Sigmoid colon (tissue), 7 donors: ENCODE measurements at places on chromosomes 1 and 21. TPM values are rescaled to one million over a fixed set of nuclear protein-coding genes. Genes with fewer than 3 reads are reported as not detected.

The LCE1A gene
- total RNA-seq, result not detected

The TACSTD2 gene
- 0.55 TPM for total RNA-seq

The FMO1 gene
- 0.28 TPM for total RNA-seq

- no peak for DNase-seq
These were observed 70.1 kb downstream of the MRPL39 start for GRCh38 chr21:25537174-25537573.

DNA sequence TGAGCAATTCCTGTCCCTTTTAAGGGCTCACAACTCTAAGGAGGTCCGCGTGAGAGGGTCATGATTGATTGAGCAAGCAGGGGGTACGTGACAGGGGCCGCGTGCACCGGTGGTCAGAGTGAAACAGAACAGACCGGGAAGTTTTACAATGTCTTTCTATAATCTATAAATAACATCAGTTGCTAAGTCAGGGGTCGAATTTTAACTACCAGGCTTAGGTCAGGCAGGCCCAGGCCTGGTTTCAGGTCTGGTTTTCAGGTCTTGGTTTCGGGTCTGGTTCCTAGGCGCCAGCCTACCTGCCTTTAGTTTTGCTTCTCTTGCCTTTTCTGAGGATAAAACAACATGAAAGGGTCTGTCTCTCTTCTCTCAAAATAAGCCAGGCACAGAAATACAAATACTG is 476.0 kb upstream of the CAMK1G start:
- DNase-seq, result no peak

- no peak for DNase-seq
These were observed 75.5 kb downstream of the SIPA1L2 start for GRCh38 chr1:232554409-232554808.

DNA sequence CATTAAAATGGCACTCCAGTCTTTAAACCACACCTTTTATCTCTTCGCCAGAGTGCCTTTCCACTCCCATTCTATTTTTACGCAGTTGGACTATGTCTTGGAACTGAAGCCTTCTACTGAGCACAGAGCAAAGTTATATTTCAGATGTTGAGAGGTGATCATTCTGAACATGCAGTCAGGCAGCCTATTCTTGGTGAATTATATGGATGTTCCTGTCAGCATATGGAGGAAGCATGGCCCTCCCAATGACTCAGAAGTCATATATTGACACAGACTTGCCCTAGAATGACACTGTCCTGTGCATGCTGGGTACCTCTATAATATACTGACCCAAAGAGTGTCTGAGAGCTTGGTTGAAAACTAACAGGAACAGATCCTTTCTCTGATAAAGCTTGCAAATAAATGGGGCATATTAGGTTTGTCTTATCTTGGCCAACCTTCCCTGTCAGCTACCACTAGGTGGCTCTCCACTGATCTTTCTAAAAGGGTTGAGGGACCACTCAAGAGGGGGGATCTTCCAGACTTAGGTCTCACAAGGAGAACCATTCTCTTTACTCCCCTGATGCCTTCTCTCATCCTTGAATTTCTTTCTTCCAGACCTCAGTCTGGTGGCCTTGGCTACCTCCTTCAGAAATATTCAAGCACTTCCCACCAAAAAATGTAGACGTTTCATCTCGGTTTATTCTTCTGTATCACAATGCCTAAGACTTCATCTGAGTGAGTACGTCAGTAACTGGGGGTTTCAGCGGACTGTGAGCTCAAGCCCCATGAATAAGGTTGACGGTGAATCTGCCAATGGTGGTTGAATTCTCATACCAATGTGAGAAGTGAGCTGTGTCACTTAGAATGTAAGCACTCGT is 11.8 kb upstream of the ALG14 start:
- no peak for DNase-seq

- DNase-seq, result no peak
These were observed 165.1 kb upstream of the SNX7 start for GRCh38 chr1:98496256-98496995.

DNA sequence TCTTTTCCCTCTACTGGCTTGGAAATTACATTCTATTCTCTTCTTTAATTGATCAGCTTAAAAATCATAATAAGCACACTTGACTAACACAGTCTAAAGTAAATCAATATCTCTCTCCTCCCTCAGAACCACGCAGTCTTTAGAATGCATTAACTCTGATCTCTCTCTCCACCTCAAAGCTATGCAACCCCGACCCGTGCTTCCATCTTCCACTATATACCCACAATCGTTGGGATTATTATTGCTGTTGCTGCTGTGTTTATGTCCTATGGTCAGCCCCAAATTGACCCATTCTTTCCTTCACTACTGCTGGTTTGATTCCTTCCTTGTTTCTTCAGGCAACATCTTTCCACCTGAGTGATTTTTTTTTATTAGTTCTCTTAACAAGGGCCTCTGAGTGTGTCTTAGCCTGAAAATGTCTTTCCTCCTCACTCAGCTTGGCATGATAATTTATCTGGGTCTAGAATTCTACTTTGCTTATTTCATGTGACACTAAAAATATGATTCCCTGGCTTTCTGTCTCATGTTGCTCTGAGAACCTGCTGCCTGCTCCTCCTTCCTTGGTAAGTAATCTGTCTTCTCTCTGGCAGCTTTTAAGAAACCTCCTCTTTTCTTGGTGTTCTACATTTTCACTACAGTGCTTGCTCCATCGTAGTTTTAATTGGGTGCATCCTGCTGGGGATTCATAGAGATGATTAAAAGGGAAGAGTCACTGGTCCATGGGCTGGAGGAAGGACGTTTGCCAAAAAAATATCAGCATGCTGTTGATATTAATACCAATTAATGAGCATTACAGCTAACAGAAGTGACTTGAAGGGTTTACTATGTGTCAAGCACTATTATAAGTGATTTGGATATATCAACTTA is 472.2 kb downstream of the MATN1 start:
- no peak for DNase-seq

DNA sequence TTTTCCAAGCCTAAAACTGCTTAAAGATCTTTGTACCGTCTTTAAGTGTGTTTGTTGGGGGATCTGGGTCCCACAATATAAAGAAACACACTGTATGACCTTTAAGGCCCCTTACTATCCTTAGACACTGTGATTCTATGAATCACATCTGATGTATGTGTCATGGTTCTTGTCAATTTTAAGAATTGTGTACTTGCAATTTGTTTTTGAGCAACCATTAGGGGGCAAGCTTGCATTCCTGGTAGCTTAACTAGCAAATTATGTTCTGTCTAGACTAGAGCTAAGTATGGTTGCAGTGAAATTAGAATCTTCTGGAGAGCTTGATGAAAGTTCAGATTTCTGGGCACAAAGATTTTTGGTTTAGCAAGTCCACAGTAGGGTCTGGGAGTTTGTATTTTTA is 219.5 kb downstream of the TPR start:
- no peak for DNase-seq

DNA sequence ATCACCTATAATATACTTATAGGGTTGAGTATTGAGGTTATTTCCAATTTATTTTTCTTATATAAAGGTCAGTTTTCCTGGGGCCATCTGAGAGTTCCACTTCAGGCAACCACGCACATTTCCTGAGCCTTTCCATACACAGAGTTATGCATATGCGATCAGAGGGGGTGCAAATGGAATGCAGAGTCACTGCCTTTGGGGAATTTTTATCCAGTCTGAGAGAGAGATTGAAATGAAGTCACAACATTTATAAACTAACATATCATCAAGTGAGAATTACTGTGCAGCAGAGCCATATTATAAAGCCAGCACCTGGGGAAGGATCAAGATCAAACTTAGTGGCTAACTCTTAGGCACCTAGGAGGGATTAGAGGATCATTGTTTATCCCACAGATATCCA is 299.9 kb upstream of the PLXNA2 start:
- no peak for DNase-seq

The MMP23B gene
- total RNA-seq, result 26.5 TPM

- no peak for DNase-seq
These were observed 20.6 kb upstream of the PLEKHA6 start for GRCh38 chr1:204380293-204380831.

DNA sequence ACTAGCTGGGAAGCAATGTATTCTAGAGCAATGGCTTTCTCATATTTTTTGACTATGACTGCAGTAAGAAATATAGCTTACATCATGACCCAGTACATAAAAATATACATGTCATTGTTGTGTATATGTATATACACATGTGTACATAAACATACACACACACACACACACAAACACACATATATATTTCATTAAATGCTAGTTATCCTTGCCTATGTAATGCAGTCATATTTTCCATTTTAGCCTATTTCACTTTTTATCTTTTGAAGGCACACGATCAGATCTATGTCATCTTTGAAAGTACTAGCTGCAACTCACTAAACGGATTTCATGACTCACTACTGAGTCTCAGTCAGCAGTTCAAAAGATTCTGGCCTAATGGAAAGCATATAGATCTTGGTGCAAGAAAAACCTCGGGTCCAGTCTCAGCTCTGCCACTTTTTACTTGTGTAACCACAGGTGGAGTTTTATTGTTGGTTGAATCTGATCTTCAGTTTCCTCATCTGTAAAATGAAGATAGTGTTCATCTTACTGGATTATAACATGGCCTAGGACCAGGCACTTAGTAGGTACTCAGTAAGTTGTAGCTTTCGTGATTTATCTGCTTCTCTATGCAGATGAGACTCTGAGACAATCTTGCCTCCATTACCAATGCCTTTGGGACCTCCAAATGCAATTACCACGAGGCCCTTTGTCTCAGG is 325.6 kb downstream of the RRAGC start:
- DNase-seq, result no peak

- peak; percentile 32 for DNase-seq
These were observed 37.6 kb upstream of the LDLRAP1 start for GRCh38 chr1:25505656-25506385.

DNA sequence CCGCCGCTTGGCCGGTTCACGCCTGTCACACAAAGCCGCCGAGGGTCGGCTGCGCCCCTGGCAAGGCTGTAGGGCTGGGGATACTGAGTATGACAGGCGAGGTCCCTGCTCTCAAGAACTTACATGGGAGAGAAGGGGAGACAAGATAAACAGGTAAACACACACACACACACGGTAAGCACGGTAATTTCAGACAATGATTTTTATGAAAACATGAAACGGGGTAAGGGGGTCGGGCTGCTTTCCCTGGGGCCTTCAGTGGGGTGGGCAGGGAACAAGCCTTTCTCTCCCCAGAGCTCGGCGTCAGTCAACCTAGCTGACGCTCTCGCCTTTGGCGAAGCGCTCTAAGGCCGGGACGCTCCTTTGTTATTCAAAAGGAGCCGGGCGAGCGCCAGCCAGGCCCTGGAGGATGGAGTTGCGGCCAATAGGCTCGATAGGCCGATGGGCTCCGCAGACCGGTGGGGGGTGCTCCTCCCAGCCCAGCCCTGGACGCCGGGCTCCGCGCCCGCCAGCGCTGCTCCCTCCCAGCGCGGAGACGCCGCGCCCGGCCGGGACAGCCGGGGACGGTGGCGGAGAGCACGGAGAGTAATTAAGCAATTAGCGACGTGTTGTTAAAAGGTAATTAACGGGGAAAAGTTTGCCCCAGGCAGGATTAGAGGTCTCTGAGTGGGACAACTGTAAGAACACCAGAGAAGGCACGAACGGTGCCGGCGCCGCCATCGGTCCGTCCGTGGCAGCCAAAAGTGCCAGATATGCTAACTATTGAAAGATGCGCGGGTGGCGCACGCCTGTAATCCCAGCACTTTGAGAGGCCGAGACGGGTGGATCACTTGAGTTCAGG is 950 bp upstream of the INKA2 start:
- DNase-seq, result peak; percentile 93

The CD34 gene
- total RNA-seq, result 15.9 TPM

The OR2G6 gene
- total RNA-seq, result not detected

DNA sequence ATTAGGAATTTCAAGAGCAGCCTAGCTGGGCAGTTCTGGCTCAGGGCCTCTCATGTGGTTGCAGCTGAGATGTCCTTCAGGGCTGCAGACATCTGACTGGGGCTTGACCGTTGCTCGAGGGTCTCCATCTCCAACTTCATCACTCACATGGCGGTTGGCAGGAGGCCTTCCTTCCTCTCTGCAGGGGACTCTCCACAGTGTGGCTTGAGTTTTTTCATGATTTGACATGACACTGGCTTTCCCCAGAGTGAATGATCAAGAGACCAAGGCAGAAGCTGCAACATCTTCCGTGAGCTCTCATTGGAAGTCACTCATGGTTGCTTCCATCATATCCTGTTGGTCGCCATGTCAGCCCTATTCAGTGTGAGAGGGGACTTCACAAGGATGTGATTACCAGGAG is 74.6 kb downstream of the RUNX3 start:
- no peak for DNase-seq

- DNase-seq, result peak; percentile 52
These were observed 52.0 kb downstream of the S100B start for GRCh38 chr21:46552865-46553379.

- no peak for DNase-seq
These were observed 10.6 kb downstream of the CBR1 start for GRCh38 chr21:36080386-36080785.

DNA sequence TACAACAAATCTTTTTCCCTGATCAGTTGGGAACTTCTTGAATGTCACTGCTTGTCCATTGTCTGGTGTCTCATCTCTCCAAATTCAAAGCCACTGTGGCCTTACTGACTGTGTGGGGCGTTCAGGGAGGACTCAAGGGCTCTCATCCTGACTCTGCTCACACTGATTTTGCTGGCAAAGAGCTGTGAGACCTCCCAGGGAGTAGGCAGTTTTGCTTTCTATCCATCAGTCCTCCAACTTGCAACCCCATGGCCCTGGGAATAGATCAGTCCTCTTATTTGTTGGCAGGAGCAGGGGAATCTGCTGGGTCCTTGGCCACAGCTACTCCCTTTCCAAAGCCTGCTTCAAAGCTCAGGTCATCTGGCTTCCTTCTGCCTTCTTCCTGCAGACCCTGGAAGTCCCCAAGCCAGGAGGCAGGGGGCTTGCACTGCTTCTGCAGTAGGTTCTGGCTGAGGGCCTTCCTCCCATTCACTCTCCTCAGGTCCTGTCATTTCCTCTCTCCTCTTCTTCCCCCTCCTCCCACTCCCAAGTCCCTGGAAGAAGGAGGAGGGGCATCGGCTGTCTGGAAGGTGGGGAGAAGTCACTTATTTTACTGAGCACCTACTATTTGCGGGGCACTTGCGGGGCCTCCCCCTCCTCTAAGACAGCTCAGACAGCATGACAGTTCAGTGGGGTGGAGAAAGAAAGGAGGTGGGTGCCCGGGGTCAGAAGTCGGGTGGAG is 876 bp upstream of the NAV1 start:
- no peak for DNase-seq

GRCh38 chr1:104592926-104593325 is 843.2 kb downstream of the AMY1C start:
- no peak for DNase-seq

The OR2L2 gene
- total RNA-seq, result not detected
